WTC11 (cell line): ENCODE measurements at places on chromosomes 2 and 18. TPM values are rescaled to one million over a fixed set of nuclear protein-coding genes. Genes with fewer than 3 reads are reported as not detected.

Gene KIAA2012
- not detected in 3 replicates for total RNA-seq

GRCh38 chr18:36419900-36420531 lies 122.5 kb downstream of the FHOD3 start:
- no peaks in the 10 kb centered on the region for H3K27me3 ChIP-seq
- H3K4me3 ChIP-seq = no peak overlapping the region
- H3K27ac ChIP-seq = no peak overlapping the region
- no peaks in the 10 kb centered on the region for H3K36me3 ChIP-seq
- no peak for DNase-seq

Gene NEURL3
- not detected in 3 replicates for total RNA-seq

Gene CCDC141
- 8.5 to 10.2 TPM (median 8.8 TPM) in 3 replicates for total RNA-seq

DNA sequence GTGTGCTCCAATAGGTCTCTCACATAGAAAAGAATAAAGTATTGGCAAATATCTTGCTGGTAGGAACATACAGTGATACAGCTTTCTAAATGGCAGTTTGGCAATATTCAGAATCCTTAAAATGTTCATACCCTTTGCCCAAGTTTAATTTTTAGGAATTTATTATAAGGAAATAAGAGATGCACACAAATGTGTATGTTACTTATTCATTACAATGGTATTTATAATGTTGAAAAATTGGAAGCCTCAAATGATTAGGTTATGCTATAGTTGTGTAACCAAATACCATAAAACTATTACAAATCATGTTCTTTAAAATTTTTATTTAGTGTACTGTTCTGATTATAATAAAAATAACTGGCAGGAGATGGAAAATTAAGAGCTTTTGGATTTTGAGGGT lies 196.8 kb downstream of the MCFD2 start:
- H3K36me3 ChIP-seq = peaks cover 10% of the 10 kb centered on the region
- H3K27me3 ChIP-seq = no peaks in the 10 kb centered on the region
- no peak overlapping the region for H3K4me3 ChIP-seq
- peaks cover 64% of the 10 kb centered on the region for H3K4me1 ChIP-seq
- no peak for DNase-seq
- no peak overlapping the region for H3K27ac ChIP-seq

DNA sequence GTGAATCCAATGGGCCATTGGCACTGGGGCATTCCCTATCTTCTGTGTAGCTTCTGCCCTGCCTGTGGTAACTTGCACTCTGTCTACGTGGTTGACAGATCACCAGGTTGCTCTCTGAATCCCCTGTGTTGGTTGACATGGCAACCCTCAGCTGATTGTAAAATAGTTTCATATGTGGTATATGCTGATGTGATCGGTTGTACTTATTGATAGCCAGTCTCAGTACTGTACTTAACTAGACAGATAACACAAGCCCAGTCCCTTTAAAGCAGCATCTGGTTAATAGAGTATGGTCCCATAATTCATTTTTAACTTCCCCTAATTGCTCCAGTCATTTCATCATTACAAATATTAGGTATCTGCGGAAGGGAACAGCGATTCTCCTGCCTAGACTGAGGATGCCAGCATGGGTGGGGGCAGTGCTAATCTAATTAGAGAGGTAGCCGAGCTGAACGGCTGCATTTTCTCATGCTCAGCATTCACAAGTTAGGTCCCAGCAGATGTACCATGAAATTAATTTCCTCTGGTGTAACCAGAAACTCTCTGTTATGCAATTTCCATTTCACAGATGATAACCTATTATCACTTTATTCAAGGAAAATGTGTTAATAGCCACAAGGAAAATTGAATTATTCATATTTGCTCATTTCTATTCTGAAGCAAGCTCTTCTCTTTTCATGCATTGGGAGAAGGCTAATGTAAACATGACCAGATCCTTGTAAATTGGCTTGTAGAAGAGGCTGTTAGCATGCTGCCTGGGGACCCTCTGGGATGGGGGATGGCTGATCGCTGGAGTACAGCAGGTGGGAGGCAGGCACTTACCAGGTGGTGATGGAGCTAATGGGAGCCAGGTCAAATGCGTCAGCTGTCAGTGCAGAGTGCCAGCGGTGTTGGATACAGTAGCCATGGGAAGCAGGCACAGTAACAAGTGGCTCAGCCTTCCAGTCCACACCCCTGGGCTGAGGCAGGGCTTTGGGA lies 608.3 kb downstream of the GALR1 start:
- DNase-seq = no peak
- H3K36me3 ChIP-seq = peaks cover 16% of the 10 kb centered on the region; the same call in 1 of the 2 replicates
- H3K27ac ChIP-seq = no peak overlapping the region
- peaks cover 3% of the 10 kb centered on the region; the same call in 1 of the 2 replicates for H3K27me3 ChIP-seq
- H3K4me3 ChIP-seq = no peak overlapping the region

DNA sequence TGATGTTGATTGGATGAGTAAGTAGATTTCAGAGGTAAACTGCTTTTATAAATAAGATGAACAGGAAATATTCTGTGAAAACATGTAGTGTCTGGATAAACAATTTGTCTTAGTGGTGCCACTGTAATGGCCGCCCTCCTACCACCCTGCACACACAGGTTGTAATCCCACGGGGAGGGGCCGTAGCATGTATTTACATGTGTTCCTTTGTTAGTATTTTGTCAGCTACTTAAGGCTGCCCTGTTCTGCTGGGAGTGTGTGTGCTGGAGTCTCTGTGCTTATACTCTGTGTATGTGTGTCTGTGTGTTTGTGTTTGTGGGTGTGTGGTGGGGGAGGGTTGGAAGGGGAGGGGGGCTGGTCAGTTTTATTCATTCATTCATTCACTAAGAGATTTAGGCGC lies 5.1 kb downstream of the TSHZ1 start:
- H3K27me3 ChIP-seq = peaks cover 33% of the 10 kb centered on the region
- H3K36me3 ChIP-seq = no peaks in the 10 kb centered on the region
- no peak overlapping the region for H3K4me3 ChIP-seq
- no peak for DNase-seq
- peaks cover 30% of the 10 kb centered on the region for H3K4me1 ChIP-seq

Gene RAMP1
- total RNA-seq = 0.62 to 1.2 TPM (median 1.0 TPM) in 3 replicates

Gene DOK1
- total RNA-seq = 15.3 to 16.9 TPM (median 15.9 TPM) in 3 replicates

Gene ATF2
- 39.9 to 42.5 TPM (median 42.0 TPM) in 3 replicates for total RNA-seq

Gene PLGLB2
- 0.15 to 0.41 TPM (median 0.37 TPM) in 3 replicates for total RNA-seq

Gene SERPINB13
- not detected in 3 replicates for total RNA-seq

Gene SRD5A2
- 0.05 to 0.07 TPM (median 0.05 TPM) in 3 replicates for total RNA-seq

GRCh38 chr18:64365106-64365505 lies 216.2 kb upstream of the LINC00305 start:
- H3K27ac ChIP-seq = no peak overlapping the region
- DNase-seq = no peak
- H3K27me3 ChIP-seq = no peaks in the 10 kb centered on the region
- no peaks in the 10 kb centered on the region for H3K4me1 ChIP-seq
- peaks cover 26% of the 10 kb centered on the region for H3K36me3 ChIP-seq
